ENCODE measurements at places on chromosomes 12 and 14.

DNA sequence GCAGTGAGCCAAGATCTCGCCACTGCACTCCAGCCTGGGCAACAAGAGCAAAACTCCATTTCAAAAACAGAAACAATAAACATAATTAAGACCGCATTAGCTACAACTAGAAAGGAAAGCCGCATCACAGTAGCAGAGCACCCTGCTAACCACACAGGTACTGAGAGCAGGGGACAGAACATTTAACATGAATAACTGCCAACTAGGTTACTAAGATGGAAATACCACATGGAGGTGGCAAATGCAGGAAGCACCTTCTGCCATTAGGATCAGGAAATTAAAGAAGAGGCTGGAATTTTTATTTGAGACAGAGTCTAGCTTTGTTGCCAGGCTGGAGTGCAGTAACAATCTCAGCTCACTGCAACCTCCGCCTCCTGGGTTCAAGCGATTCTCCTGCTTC lies 41.9 kb downstream of the CDC42BPB start:
- DNase-seq, result no peak

GRCh38 chr12:66441905-66442559 lies 139.7 kb downstream of the HELB start:
- DNase-seq, result no peak

DNA sequence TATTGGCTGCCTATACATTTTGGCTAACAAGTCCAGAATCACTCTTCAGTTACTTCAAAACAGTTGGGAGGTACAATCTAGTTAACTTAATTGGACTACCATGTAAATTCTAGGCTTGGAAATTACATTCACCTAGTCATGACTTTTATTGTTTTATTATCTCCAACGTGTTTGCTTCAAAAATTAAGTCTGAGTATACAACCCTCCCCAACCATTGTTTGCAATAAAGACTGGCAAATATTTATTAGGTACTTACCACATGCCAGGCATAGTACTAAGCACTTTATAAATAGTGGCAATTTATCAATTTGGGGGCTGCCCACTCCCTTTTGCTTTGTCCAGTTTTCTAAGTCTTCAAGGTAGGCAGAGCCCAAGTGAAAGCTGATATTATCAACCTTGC lies 30.3 kb downstream of the TXNDC16 start:
- DNase-seq, result no peak

DNA sequence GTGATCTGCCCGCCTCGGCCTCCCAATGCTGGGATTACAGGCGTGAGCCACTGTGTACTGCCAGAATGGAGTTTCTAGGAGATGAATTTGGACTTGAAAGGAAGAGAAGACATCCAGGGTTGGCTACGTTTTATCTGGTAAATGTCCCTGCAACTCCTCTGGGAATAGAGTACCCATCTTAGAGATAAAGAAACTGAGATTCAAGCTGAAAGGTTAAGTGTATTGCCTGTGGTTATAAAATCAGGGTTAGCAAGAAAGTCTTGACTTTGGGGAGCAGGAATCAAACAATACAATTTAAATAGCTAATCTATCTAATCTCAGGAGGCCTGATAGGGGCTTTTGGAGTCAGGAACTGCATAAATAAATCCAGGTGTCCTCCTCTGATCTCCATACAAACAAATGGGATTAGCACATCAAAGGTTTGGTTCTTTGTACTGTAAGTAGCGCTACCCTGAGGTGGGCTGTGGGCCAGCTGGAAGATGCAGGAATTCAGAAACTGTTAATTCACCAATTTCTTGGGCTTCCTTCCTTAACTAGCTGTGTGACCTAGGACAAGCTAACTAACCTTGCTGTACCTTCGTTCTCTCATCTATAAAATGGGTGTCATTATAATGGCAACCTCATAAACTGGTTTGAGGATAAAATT lies 45.1 kb downstream of the TBX3 start:
- no peak for DNase-seq

DNA sequence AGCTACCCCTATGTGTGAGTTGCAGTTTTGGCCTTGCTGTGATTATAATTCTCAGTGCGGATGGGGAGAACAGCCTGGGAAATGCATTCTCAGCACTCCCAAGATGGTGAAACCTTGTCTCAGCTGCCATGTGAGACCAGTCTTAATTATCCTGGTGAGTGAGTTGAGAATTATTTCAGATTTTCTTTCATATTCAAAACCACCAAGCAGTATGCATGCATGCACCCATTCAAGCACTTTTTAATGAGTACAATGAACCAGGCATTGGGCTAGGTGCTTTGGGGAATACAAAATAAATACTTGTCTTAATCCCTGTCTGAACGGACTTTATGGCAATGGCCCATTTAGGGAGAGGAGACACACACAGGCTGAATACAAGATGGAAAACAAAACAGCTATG lies 94.7 kb downstream of the PTPN11 start:
- no peak for DNase-seq

DNA sequence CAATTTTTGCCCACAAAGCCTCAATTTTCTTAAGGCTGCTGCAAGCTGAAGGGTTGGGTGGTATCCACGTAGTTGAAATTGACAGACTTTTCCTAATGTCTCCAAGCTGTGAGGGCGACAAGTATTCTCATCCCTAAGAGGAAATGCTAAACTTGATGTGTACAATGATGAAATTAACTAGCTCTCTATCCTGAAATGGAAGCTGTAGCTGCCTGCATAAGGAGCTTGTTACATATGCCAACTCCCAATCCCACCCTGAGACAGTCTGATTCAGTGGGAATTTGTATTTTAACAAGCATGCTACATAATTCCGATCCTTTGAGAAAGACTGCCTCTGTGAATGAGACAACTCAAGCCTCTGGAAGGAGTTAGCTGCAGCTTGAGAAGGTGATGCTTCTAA lies 45.7 kb upstream of the MDM1 start:
- DNase-seq, result no peak

DNA sequence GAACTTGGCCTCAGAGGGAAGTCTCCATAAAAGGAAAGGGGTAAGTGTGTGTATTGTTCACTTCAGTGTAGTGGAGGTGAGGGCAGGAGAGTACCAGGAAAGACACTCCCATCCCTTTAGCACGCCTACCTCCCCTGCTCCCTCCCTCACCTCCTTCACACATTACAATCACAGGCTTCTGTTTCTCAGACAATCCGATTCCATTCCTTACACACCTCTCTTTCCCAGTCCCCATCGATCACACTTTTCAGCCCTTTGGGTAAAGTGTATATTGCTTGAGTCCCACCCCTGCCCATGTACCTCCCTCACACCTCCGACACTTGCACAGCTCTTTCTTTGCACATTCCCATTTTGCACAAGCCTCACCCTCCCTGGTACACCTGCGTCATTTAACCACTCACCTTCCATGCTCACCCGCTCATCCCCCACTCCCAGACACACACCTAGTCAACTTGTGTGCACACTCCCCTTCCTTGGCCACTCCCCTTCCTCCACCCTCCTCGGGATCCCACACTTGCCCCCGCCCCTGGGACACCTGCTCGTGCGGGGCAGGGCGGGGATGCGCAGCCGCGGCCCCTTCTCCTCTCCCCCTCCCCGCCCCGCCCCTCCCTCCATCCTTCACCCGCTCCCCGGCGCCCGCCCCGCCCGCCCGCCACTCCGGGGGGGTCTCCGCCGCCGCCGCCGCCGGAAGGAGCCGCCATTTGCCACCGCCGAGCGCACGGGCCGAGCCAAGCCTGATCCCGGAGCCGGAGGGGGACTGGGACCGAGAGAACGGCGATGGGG lies at the start of gene MARCHF9:
Gene MARCHF9 (plus strand): TSS at position 693 of the 783 bp plus-strand sequence. CDS start 426 bp downstream, outside the sequence.
- peak; percentile 65 for DNase-seq
